Stomach (tissue), 19 donors: ENCODE measurements at places on chromosomes 5 and 9. TPM values are rescaled to one million over a fixed set of nuclear protein-coding genes. Genes with fewer than 3 reads are reported as not detected.

Gene TMEFF1
- total RNA-seq: not detected

DNA sequence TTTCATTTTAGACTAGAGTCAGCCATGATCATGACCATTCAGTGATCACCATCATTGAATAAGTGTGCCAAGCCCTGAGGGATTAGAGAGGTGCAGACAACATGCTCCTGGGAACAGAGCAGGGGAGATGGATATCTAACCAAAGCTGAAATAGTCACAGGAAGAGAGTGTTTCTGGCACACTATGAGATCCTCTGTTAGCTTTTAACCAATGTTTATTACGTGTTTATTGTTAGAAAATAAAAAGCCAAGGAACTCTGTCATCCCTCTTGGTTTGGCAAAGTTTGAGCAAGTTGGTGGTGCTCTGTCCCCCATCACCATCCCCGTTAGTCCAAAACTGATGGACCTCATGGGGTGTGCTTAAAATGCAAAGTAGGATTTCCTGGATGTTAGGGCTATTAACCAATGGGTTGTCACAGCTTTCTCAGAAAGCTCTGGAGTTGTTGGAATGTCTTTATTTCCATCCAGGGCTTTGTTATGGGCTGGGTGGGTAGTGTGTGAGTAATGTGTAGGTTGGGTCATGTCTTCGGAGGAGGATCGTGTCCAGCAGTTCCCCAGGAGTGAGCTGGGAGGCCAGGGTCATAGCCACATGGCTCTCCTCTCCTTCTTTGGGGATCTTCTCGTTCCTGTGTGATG, 34.9 kb downstream of the SLC28A3 start:
- H3K27me3 ChIP-seq: no peaks in the 10 kb centered on the region
- peaks cover 3% of the 10 kb centered on the region for H3K4me1 ChIP-seq

Gene PCDHB15
- total RNA-seq: not detected

- no peak overlapping the region for H3K4me3 ChIP-seq
- no peak for DNase-seq
- H3K27ac ChIP-seq: no peak overlapping the region
- H3K27me3 ChIP-seq: no peaks in the 10 kb centered on the region
Measured at GRCh38 chr9:95193067-95193466, 124.4 kb downstream of the FANCC start.

GRCh38 chr5:57552033-57552432, 69.4 kb upstream of the ACTBL2 start:
- no peak overlapping the region for H3K4me3 ChIP-seq
- no peak overlapping the region for H3K27ac ChIP-seq
- no peaks in the 10 kb centered on the region for H3K36me3 ChIP-seq
- H3K4me1 ChIP-seq: no peaks in the 10 kb centered on the region
- no peak for DNase-seq

DNA sequence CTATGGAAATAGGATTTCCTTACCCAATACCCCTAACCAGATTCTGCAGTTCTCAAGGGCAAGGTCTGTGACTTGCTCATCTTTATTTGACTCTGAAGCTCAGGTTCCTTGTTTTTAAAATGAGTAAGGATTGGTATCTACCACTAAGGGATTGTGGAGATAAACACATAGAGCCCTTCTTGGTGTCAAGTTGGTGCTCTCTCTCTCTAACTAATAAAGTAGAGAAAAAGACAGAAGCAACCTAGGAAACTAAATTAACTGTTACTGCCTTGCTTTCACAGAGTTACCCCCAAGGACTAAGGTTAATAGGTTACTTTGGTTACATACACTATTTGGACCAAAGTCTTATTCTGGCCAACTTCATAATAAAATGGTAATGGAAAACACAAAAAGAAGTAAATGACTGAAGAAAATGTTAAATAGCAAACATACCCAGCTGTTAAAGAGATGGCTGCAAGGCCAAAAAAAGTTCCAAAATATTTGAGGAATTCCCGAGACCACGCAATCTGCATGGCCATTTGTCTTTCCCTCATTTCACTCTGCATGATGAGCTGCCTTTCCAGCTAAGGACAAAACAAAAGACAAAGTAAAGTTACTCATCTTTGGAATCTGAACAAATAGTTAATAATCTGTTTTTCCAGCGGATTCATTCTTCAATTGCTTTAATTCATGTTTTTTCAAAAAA, 21.8 kb upstream of the RLN1 start:
- H3K4me1 ChIP-seq: no peaks in the 10 kb centered on the region
- peaks cover 13% of the 10 kb centered on the region for H3K36me3 ChIP-seq
- H3K4me3 ChIP-seq: no peak overlapping the region
- H3K27ac ChIP-seq: no peak overlapping the region
- no peaks in the 10 kb centered on the region for H3K27me3 ChIP-seq

Gene ACTBL2
- not detected for total RNA-seq

- no peaks in the 10 kb centered on the region for H3K4me1 ChIP-seq
- H3K27ac ChIP-seq: no peak overlapping the region
- no peak overlapping the region for H3K4me3 ChIP-seq
- H3K36me3 ChIP-seq: no peaks in the 10 kb centered on the region
Measured at GRCh38 chr5:60529001-60529400, 171.0 kb downstream of the DEPDC1B start.

Gene C5orf15
- 26.3 TPM for total RNA-seq

Gene PTCD2
- 56.7 TPM for total RNA-seq

Gene GARIN3
- total RNA-seq: not detected

Gene ZNF618
- total RNA-seq: 2.3 TPM

- no peak overlapping the region for H3K27ac ChIP-seq
- no peak for DNase-seq
- H3K36me3 ChIP-seq: no peaks in the 10 kb centered on the region
- H3K27me3 ChIP-seq: no peaks in the 10 kb centered on the region
- H3K4me1 ChIP-seq: peaks cover 18% of the 10 kb centered on the region
- no peak overlapping the region for H3K4me3 ChIP-seq
Measured at GRCh38 chr5:178429156-178429468, 161.1 kb downstream of the COL23A1 start.

Gene QRFP
- not detected for total RNA-seq

DNA sequence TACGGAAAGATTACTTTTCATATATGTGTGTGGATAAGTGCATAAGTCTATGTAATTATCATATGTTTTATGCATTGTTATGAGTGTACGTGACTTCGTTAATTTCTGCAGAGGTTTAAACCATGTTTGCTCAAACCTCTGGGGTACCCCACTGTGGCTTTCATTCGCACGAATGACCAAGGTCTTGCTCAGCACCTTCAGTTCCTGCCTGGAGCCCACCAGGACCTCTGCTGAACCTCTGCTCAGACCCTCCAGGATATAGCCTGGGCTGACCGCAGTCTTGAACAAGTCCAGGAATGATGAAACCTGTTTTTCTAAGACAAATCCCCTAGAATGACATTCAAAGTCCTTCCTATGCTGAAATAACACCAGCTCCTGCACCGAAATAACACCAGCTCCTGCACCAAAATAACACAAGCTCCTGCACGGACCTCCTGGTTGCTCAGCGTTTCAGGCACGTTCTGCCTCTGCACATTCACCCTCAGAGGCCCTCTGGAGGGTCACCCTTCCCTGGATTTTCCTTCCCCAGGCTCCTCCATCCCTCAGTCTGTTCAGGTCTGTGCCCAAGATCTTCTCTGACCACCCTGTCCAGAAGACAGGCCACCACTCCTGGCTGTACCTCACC, 99.7 kb upstream of the BOD1 start:
- H3K27me3 ChIP-seq: no peaks in the 10 kb centered on the region
- no peaks in the 10 kb centered on the region for H3K36me3 ChIP-seq
- H3K4me1 ChIP-seq: peaks cover 5% of the 10 kb centered on the region
- H3K4me3 ChIP-seq: no peak overlapping the region

Gene ZNF367
- total RNA-seq: 9.4 TPM

DNA sequence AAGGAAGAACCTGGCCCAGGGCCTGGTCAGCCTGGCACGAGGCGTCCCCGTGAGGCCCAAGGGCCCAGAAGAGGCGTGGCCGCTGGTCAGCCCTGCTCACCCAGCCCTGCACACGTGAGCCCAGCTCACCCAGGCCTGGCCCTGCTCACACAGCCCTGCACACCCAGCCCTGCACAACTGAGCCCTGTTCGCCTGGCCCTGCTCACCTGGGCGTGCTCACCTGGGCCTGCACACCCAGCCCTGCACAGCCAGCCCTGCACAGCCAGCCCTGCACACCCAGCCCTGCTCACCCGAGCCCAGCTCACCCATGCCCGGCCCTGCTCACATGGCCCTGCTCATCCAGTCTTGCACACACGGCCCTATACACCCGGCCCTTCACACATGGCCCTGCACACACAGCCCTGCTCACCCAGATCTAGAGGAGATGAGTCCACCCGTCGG, 2.1 kb downstream of the ZDHHC11 start:
- H3K27ac ChIP-seq: no peak overlapping the region
- H3K36me3 ChIP-seq: no peaks in the 10 kb centered on the region
- H3K27me3 ChIP-seq: peaks cover 27% of the 10 kb centered on the region
- no peak for DNase-seq
- no peak overlapping the region for H3K4me3 ChIP-seq

Gene SCGB3A2
- total RNA-seq: not detected

- no peaks in the 10 kb centered on the region for H3K27me3 ChIP-seq
- no peak for DNase-seq
- H3K36me3 ChIP-seq: no peaks in the 10 kb centered on the region
- H3K4me1 ChIP-seq: peaks cover 32% of the 10 kb centered on the region
- H3K27ac ChIP-seq: no peak overlapping the region
- no peak overlapping the region for H3K4me3 ChIP-seq
Measured at GRCh38 chr5:113166852-113167366, 190.3 kb downstream of the DCP2 start.

Gene PIGO
- 12.9 TPM for total RNA-seq

Gene RRAGA
- total RNA-seq: 13.9 TPM

Gene LHX3
- total RNA-seq: not detected

DNA sequence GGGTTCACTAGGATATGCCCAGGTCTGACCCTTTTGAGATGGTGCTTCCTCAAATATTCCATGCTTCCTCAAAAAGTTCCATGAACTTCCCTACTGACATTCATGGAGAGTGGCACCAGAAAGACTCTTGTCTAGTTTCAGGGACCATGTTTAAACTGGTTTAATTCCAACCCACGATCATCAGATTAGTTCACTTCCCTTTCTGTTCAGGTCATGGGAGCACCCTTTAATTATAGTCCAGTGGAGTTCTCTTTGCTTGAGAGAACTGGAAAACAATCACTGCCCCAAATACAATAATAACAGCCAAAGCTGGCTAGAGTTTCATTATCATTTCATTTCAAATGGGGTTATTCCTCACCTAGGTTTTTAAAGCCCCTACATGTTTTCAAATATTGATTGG, 9.7 kb upstream of the ERBIN start:
- no peak for DNase-seq
- H3K4me3 ChIP-seq: no peak overlapping the region
- no peak overlapping the region for H3K27ac ChIP-seq
- no peaks in the 10 kb centered on the region for H3K27me3 ChIP-seq

DNA sequence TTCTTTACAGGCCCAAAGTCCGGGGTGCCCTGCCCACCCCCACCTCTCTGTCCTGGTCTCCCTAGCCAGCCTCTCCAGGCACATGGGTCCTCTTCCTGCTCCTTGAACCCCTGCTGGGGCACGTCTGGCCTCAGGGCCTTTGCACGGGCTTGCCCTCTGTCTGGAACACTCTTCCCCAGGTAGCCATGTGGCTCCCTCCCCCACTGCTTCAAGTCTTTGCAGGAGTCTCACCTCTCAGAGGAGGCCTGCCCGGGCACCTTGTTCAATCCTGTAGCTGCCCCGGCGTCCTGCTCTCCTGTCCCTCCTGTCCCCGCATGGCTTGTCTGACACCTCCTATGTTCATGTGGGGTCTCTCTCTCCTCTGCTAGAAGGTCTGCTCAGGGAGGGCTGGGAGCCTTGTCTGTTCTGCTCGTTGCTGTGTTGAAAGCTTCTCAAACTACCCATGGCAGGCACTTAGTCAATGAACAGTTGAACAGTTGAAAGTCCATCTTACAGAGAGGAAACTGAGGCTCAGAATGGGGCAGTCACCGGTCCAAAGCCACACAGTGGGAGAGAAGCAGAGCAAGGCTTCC, 241.4 kb downstream of the PBX3 start:
- no peaks in the 10 kb centered on the region for H3K36me3 ChIP-seq
- DNase-seq: no peak
- no peak overlapping the region for H3K27ac ChIP-seq
- no peaks in the 10 kb centered on the region for H3K27me3 ChIP-seq
- no peaks in the 10 kb centered on the region for H3K4me1 ChIP-seq

DNA sequence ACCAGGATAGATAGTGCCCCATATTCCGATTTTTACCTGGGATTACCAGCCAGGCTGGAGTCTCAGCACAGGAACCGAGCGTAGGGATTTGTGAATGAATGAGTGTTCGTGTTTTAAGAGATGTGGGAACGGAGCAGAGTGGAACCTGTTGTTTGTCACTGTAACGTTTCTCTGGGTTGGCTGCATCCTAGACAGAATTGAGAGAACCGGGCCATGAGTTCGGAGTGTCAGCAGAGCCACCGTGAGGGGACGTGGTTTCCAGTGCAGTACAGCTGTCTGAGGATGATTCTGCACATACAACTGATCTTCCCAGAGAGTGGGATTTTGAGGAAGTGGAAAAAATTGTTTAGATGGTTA, 1.2 kb downstream of the PDE8B start:
- peak overlapping the region; percentile 72 for H3K27ac ChIP-seq
- H3K4me3 ChIP-seq: peak overlapping the region; percentile 87

Gene SLC34A1
- total RNA-seq: not detected

Gene AMACR
- 17.1 TPM for total RNA-seq
